Activated naive CD4-positive, alpha-beta T cell treated with anti-CD3 and anti-CD28 coated beads, Interleukin-2, amount 50 U/mL, for 72 hours (primary cell): ENCODE measurements at places on chromosomes 2 and 18.

GRCh38 chr2:23350792-23351355 lies 34.1 kb upstream of the KLHL29 start:
- no peak for DNase-seq

- DNase-seq: no peak
Measured at GRCh38 chr2:120419955-120420354, 74.0 kb downstream of the INHBB start.

- peak; percentile 10 for DNase-seq
Measured at GRCh38 chr18:47263430-47264307, 12.2 kb upstream of the SKOR2 start.

- no peak for DNase-seq
Measured at GRCh38 chr2:67374949-67375348, 22.2 kb upstream of the ETAA1 start.

DNA sequence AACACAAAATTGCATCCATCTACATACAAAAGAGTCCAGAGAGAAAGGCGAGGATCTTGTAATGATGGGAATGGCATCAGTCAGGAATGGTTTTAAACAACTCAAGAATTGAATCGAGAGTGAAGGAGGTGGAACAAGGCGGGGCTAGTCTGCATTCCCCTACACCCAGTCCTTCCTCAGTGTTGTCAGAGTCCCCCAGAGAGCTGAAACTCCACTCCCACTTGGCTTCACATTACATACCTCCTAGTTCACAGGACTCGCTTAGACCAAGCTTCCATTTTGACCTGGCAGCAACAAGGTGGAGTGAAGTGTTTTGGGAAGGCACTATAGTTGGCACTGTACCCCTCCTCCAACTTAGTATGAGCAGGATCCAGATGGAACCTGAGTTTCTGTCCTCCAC lies 1273.5 kb upstream of the CRIM1 start:
- no peak for DNase-seq

- no peak for DNase-seq
Measured at GRCh38 chr2:119744335-119744939, 15.3 kb upstream of the PTPN4 start.

- no peak for DNase-seq
Measured at GRCh38 chr18:8391068-8391467, 218.2 kb upstream of the RAB12 start.

DNA sequence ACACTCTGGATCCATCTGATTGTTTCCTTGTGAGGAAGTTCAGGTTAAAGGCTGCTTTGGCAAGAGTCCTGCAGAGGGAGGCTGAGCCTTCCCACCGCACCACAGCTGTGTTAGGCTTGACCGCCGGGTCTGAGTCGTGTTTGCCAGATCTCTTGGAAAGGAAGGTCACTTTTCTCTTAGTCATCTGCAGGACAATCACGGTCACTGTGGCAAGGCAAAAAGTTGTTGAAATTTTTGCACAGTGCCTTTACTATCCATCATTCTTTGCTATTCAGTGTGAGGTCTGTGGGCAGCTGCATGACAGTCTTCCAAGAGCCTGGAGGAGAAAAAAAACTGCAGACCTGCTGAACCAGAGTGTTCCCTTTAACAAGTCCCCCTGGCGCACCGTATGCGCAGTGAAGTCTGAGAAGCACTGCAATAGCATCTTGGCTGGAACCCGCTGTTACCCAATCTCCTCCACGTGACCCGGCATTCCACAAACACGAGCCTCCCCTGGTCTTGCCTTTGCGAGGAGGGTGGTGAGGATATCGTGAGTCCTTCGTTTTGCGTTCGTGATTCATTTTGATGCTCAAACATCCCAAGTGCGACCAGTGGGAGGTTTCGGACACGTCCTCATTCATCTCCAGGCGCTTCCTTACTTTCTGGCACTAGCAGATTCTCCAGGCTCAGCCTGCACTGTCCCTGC lies 23.0 kb downstream of the BIN1 start:
- DNase-seq: no peak

- DNase-seq: peak; percentile 20
Measured at GRCh38 chr2:126894082-126894481, 4.6 kb upstream of the TEX51 start.

DNA sequence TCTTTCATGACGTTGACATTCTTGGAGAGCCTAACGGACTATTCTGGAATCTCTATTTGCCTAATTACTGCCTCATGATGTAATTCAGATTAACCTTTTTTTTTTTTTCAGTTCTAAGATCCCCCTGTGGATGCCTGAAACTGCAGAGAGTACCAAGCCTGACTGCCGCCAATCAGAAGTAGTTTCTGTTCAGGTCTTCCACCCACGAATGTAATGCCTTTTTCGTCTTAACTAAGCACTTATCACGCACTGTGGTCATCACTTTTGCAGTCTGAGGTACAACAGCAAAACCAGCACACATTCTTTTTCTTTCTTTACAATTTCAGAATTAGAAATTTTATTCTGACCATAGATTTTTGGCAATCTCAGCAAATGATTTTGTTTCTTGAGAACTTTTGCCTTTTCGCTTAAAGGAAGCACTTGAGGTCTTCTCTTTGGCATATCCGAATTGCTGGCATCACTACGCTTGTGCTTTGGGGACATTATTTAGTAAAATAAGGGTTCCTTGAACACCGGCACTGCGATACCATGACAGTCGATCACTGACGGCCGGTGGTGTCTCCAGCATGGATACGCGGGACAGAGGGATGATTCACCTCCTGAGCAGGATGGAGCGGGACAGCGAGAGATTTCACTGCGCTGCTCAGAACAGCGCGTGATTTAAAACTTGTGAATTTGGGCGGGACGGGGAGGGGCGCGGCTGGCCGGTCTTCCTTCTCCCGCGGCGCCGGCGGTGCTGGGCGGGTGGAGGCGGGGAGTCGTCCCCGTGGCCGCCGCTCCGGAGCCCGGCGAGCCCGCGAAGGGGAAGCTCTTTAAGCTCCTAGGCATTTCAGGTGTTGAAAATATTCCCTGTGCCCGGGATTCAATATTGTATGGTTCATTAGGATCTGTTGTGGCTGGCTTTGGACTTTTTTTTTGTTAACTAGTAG lies 32.0 kb upstream of the GPR55 start:
- DNase-seq: peak; percentile 37

DNA sequence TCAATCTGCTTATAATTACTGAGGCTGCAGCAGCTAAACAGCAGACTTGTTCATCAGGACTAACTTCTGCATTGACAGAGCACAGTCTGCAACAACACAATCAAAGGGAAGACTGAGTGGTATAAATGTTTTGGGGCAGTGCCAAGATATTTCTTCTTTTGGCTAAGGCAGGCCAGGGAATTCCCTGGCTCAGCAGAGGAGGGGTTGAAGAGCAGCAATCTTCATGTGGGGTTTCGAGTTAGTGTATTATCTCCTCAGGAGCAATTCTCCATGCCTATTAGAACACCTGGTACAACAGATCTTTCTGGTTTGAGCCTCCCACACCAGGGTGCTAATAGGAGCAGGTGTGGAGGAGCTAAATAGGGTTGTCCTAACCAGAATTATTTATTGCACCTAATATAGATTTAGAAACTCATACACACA lies 103.0 kb upstream of the STK17B start:
- DNase-seq: no peak

GRCh38 chr2:160747501-160748170 lies 254.0 kb upstream of the RBMS1 start:
- no peak for DNase-seq

DNA sequence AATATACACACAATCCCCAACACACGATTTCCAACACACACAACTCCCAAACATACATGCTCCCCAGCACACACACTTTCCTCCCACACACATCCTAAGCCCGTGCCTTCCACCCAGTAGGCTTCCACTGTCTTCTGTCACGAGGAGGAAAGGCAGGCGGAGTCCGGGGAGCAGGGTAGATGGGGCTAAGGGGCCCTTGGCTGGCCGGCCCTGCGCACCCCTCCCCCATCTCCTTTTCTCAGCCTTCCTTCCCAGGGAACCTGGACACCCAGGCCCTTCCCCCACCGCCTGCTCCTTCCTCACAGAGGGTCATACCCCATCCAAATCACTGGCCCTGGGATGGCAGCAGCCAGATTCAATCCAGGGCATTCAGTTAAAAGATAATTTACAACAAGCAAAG lies 3.4 kb upstream of the PDCD1 start:
- no peak for DNase-seq

DNA sequence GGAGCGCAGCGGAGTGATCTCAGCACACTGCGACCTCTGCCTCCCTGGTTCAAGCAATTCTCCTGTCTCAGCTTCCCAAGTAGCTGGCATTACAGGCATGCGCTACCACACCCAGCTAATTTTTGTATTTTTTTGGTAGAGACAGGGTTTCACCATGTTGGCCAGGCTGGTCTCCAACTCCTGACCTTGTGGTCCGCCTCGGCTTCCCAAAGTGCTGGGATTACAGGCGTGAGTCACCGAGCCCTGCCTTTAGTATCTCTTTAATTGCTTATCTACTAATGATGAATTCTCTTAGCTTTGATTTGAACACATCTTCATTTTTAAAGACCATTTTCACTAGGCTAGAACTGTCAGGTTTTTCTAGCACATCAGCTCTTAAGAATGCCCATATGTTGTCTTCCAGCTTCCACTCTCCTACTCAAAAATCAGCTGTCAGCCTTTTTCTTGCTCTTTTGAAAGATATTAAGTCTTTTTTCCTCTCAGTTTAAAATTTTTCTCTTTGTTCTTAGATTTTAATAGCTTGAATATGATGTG lies 16.1 kb upstream of the MFSD2B start:
- no peak for DNase-seq

GRCh38 chr2:11123001-11123809 lies 32.1 kb upstream of the SLC66A3 start:
- no peak for DNase-seq

DNA sequence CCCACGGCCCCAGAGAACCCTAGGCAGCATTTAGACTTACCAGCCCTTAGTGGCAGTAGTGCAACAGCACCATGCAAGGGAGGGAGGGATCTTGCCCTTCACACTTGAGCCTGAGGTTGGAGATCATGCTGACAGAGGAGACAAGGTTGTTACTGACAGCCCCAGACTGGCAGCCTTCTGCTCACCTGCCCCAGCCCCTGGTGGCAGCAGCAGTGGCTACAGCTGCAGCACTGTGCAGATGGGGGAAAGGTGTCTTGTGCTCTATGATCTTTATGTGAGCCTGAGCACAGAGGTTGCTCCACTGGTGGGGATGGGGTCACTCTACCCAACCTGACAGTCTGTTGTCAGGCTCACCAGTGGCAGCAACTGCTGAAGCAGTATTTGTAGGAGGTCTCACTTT lies 501.2 kb upstream of the LRRTM4 start:
- DNase-seq: no peak

DNA sequence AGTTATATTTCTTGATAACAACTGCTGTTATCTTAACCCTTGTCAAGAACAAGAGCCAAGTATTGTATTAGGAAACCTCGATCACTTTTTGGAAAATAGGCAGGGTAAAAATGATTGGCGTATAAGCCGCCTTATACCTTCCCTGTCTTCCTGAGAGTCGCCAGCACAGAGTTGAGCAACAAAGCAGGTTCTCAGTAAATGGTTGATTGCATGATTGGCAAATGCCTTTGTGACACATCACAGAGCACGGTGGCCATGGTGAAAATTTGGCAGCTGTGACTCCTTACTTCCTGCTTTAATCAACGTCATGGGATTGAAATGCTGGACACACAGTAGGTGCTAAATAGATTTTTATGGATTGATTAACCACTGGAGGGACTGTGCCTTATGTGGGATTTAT lies 3.9 kb upstream of the KLHL29 start:
- DNase-seq: no peak

- DNase-seq: no peak
Measured at GRCh38 chr2:146312899-146313298, 1531.9 kb upstream of the ACVR2A start.

GRCh38 chr2:51510303-51510702 lies 478.4 kb upstream of the NRXN1 start:
- no peak for DNase-seq

GRCh38 chr2:221958224-221958623 lies 340.6 kb downstream of the PAX3 start:
- DNase-seq: no peak

GRCh38 chr2:120632796-120633646 lies 102.6 kb upstream of the GLI2 start:
- no peak for DNase-seq

DNA sequence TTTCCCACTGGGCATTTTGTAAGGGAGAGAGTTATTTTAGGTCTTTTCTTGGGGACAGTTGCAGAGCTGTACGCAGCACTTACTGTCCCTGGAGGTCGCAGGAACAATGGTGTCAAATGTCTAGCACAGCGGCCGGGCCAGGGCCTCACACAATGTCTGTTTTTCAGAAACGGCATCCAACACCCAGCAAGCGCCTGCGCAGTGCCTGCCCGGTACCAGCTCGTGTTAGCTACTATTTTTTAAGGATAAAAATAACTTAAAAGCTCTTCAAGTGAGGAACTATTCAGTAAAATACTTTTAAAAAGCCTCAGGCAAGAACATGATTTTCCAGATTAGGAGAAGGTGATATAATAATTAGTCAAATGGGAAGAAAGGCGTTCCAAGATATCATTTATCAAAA lies 90.0 kb downstream of the MBP start:
- DNase-seq: no peak

DNA sequence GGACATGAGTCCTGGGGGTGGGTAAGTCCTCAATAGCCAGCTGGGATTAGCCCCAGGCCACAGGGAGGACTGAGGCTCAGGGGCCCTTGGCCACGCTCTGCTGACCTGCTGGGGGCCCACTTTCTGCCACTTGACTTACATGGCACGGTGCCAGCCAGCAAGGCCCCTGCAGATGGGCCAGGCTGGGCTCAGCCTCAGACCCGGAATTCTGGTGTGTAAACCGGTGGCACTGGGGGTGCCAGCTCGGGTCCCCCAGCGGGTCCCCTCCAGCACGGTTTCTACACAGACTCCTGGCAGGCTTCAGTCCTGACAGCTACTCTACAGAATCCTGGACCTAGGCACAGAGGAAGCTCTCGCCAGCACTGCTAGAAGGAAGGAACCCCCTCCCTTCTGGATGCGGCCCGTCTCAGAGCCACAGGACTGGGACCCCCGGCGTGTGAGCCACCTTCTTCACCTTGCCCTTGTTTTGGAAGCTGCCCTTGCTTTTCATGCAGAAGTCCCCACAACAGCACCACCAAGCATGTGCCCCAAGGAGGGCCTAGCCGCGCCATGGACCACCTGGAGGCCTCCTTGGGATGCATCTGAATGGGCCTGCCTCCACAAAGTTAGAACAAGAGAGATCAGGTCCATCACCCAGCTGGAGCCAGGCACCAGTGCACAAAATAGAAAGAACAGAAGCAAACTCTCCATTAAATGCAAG lies 8.0 kb downstream of the HDAC4 start:
- no peak for DNase-seq

- DNase-seq: no peak
Measured at GRCh38 chr2:209277444-209277843, 146.4 kb upstream of the MAP2 start.

GRCh38 chr2:235898766-235899165 lies 269.4 kb downstream of the GBX2 start:
- no peak for DNase-seq
